H1 (cell line): ENCODE measurements at places on chromosomes 1 and 21. TPM values are rescaled to one million over a fixed set of nuclear protein-coding genes. Genes with fewer than 3 reads are reported as not detected.

DNA sequence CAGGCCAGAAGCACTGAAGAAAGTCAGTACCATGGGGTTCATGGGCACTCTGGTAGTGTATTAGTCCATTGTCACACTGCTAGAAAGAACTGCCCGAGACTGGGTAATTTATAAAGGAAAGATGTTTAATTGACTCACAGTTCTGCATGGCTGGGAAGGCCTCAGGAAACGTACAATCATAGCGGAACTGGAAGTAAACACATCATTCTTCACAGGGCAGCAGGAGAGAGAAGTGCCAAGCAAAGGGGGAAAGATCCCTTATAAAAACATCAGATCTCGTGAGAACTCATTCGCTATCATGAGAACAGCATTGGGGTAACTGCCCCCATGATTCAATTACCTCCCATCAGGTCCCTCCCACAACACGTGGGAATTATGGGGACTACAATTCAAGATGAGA is 20.2 kb upstream of the ROR1 start:
- H3K4me3 ChIP-seq: no peak overlapping the region
- DNase-seq: no peak
- no peak overlapping the region for H3K27ac ChIP-seq
- no peaks in the 10 kb centered on the region for H3K36me3 ChIP-seq

DNA sequence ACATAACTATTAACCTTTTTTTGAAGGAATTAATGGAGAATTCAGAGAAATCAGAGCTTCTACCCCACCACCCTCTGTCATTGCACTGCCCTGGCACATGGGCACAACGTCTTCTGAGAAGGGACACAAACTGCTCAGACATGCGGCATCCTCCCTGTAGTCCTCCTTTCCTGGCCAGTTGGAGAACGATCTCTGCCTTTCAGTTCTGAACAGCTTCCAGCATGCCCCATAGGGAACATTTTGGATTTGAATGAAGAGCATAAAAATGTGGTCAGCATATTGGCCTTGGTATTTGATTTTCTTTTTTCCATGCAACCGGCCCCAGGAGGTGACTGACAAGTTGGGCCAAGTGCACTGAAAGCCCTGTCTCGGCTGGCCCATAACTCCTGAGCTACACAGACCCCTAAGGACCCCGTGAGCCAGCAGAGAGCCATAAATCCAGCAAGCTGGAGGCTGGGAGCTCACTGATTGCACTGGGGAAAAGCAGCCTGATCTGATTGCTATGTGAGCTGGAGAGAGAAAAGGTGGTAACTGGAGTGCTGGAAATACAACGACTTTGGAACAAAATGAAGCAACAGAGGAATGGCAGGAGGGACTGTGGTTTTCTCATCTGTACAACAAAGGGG is 10.9 kb upstream of the BLACAT1 start:
- H3K4me3 ChIP-seq: no peak overlapping the region
- H3K27me3 ChIP-seq: no peaks in the 10 kb centered on the region
- no peak for DNase-seq
- H3K36me3 ChIP-seq: no peaks in the 10 kb centered on the region
- H3K27ac ChIP-seq: no peak overlapping the region
- peaks cover 2% of the 10 kb centered on the region; the same call in 1 of the 2 replicates for H3K4me1 ChIP-seq

- no peaks in the 10 kb centered on the region for H3K36me3 ChIP-seq
- H3K4me3 ChIP-seq: no peak overlapping the region
- no peaks in the 10 kb centered on the region for H3K27me3 ChIP-seq
- no peaks in the 10 kb centered on the region for H3K4me1 ChIP-seq
Observed at GRCh38 chr21:33293811-33294216, 27.6 kb downstream of the IL10RB start.

GRCh38 chr1:30981172-30981571 is 72.6 kb upstream of the SDC3 start:
- H3K4me3 ChIP-seq: no peak overlapping the region
- no peak for DNase-seq
- H3K36me3 ChIP-seq: peaks cover 47% of the 10 kb centered on the region

Gene EFNA3
- total RNA-seq: 10.8 and 11.6 TPM in 2 replicates

DNA sequence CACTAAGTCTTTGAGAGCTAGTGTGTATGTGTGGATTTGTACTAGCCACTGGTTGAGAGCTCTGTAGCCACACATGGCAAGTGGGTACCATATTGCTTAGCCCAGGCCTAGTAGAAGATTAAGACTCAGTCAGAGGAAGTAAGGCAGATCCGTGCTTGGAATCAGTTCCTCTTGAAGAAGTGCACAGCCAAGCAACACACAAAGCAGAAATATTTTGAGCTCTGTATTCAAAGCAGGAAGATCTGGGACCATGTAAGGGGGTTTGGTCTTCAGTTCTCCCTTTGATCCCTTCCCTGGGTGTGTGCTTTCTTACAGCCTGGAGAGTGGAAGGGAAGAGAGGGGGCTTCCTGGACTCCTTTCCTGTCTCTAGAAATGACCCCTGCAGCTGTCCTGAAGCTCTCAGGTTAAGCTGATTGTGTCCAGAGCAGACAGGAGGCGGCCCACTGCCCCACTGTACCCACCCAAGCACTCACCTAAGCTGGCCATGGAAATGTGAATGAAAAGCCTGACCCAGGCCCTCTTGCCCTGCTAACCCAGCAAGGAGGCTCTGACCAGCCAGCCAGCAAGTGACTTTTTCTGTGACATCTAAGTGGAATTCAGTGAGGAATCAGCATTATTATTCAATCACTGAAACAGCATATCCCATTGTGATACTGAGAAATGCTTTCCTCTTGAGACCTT is 3.6 kb downstream of the ETS2 start:
- H3K27me3 ChIP-seq: no peaks in the 10 kb centered on the region
- no peak for DNase-seq
- peaks cover 33% of the 10 kb centered on the region for H3K36me3 ChIP-seq

DNA sequence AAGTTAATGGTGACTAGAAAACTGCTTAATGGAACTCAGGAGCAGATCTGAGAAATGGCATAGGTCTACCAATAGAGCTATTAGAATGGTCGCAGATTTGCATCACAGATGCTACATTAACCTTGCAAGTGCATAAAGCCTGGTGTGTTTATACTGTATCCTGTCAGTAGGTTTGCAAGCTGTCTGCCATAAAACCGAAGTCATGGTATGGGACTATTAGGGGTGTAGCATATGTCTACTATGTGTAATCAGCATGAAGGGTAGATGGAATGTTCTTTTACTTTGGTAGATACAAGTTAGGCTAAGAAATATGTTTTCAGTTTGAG is 574.2 kb upstream of the ADGRL2 start:
- H3K4me3 ChIP-seq: no peak overlapping the region
- no peak for DNase-seq
- no peaks in the 10 kb centered on the region for H3K36me3 ChIP-seq
- 0 out of 2 replicates have a peak, but pooled peaks cover 2% of the 10 kb centered on the region for H3K4me1 ChIP-seq

DNA sequence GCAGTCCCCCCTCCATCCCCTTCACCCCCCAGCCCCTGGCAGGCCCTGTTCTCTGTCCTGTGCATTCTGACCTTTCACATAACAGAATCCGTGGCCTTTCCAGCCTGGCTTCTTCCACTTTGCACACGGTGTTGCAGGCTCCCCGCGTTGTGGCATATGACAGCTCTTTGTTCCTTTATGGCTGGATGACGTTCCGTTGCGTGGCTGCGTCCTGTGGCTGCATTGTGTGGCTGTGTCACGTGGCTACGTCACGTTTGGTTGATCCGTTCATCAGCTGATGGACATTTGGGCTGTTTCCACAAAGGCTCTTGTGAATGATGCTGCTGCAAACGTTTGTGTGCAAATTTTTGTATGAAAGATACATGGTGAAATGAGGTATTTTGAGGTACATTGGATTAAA is 53.3 kb downstream of the PDE9A start:
- H3K4me3 ChIP-seq: no peak overlapping the region
- no peak overlapping the region for H3K27ac ChIP-seq
- DNase-seq: no peak
- H3K27me3 ChIP-seq: no peaks in the 10 kb centered on the region

- no peak for DNase-seq
- H3K27ac ChIP-seq: no peak overlapping the region
- no peaks in the 10 kb centered on the region for H3K36me3 ChIP-seq
Observed at GRCh38 chr1:150516050-150516591, 569 bp downstream of the FALEC start.

GRCh38 chr1:160007577-160008200 is 24.1 kb downstream of the PIGM start:
- H3K36me3 ChIP-seq: no peaks in the 10 kb centered on the region
- no peaks in the 10 kb centered on the region for H3K4me1 ChIP-seq
- no peak for DNase-seq
- H3K4me3 ChIP-seq: no peak overlapping the region

- no peak overlapping the region for H3K4me3 ChIP-seq
- H3K27me3 ChIP-seq: no peaks in the 10 kb centered on the region
- H3K4me1 ChIP-seq: peaks cover 11% of the 10 kb centered on the region
- no peaks in the 10 kb centered on the region for H3K36me3 ChIP-seq
- DNase-seq: no peak
- no peak overlapping the region for H3K27ac ChIP-seq
Observed at GRCh38 chr1:162222014-162222413, 152.5 kb downstream of the NOS1AP start.

Gene SLC6A17
- total RNA-seq: 0.28 and 0.29 TPM in 2 replicates

DNA sequence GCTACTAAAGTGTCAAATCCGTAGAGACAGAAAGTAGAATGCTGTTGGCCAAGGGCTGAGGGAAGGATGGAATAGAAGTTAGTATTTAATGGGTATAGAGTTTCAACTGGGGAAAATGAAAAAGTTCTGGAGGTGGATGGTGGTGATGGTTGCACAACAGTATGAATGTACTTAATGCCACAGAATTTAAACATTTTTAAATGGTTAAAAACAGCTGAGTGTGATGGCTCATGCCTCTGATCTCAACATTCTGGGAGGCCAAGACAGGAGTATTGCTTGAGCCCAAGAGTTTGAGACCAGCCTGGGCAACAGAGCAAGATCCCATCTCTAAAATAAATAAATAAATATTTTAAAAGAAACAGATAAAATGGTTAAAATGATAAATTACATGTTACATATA is 44.5 kb downstream of the PIK3R3 start:
- no peak for DNase-seq
- no peaks in the 10 kb centered on the region for H3K27me3 ChIP-seq

GRCh38 chr1:177945943-177946650 is 23.8 kb downstream of the SEC16B start:
- no peak overlapping the region for H3K4me3 ChIP-seq
- no peaks in the 10 kb centered on the region; the same call in 1 of the 2 replicates for H3K4me1 ChIP-seq
- peak; percentile 87 for DNase-seq
- H3K27ac ChIP-seq: no peak overlapping the region

Gene HSPB7
- total RNA-seq: not detected in 2 replicates

GRCh38 chr21:43312011-43312410 is 114.9 kb downstream of the SIK1 start:
- H3K4me3 ChIP-seq: no peak overlapping the region
- H3K4me1 ChIP-seq: peaks cover 15% of the 10 kb centered on the region
- DNase-seq: no peak
- no peaks in the 10 kb centered on the region for H3K27me3 ChIP-seq

Gene FGR
- 0.22 and 0.36 TPM in 2 replicates for total RNA-seq

Gene CD48
- total RNA-seq: not detected in 2 replicates

Gene NOS1AP
- total RNA-seq: 11.4 and 12.1 TPM in 2 replicates

Gene NID1
- total RNA-seq: 24.9 and 25.4 TPM in 2 replicates

DNA sequence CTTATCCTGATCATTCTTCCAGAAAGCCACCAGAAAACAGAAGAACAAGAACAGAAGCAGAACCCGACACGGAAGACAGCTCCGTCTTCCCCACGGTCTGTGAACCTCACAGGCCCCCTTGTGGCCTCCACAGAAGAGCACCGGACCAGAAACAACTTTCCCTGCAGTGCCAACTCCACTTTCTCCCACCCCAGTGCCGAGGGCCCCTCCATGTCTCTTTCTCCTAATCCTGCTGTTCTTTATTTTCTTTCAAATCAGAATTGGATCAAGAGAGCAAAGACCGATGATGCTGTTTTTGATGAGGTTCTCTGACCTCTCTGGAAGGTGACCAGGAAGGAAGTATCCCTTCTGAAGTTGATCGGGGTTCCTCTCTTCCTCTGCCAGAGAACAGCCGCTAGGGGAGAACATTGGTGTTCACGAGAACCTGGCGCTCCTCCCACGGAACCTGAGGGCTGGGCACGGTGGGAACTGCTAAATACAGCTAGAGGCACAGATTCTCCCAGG is 58.9 kb upstream of the CTTNBP2NL start:
- no peaks in the 10 kb centered on the region for H3K27me3 ChIP-seq

Gene IFNLR1
- total RNA-seq: 9.2 and 10.1 TPM in 2 replicates

Gene OR2G6
- not detected in 2 replicates for total RNA-seq

DNA sequence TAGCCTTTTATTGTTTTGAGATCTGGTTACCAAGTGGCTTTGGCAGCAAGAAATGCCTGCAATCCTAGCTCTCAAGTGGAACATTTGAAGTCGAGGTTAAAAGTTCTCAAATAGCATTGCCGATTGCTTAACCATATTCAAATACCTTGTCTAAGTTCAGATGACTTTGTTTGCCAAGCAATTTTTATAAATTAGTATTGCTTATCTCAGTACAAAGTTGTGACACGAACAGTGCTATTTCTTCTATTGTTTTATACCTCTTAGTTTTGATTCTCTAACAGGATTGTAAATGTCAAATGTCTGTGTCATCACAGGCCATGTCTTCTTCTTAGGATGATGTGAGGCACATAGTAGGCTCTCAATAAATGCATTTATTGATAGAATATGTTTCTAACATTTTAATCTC is 633.3 kb downstream of the PTPRC start:
- H3K4me3 ChIP-seq: no peak overlapping the region
- DNase-seq: no peak
- H3K4me1 ChIP-seq: peaks cover 2% of the 10 kb centered on the region; the same call in 1 of the 2 replicates
- H3K36me3 ChIP-seq: no peaks in the 10 kb centered on the region
- H3K27me3 ChIP-seq: no peaks in the 10 kb centered on the region

- no peak overlapping the region for H3K4me3 ChIP-seq
- DNase-seq: no peak
- no peaks in the 10 kb centered on the region for H3K36me3 ChIP-seq
- no peaks in the 10 kb centered on the region for H3K27me3 ChIP-seq
- no peak overlapping the region for H3K27ac ChIP-seq
- H3K4me1 ChIP-seq: no peaks in the 10 kb centered on the region
Observed at GRCh38 chr1:234170622-234171021, 202.6 kb upstream of the COA6 start.
